Activated B cell treated with CpG ODN at 0.5 μM for 24 hours (primary cell): ENCODE measurements at places on chromosomes 1 and 21.

GRCh38 chr1:7294636-7295035 lies 476.5 kb upstream of the VAMP3 start:
- no peak for DNase-seq

DNA sequence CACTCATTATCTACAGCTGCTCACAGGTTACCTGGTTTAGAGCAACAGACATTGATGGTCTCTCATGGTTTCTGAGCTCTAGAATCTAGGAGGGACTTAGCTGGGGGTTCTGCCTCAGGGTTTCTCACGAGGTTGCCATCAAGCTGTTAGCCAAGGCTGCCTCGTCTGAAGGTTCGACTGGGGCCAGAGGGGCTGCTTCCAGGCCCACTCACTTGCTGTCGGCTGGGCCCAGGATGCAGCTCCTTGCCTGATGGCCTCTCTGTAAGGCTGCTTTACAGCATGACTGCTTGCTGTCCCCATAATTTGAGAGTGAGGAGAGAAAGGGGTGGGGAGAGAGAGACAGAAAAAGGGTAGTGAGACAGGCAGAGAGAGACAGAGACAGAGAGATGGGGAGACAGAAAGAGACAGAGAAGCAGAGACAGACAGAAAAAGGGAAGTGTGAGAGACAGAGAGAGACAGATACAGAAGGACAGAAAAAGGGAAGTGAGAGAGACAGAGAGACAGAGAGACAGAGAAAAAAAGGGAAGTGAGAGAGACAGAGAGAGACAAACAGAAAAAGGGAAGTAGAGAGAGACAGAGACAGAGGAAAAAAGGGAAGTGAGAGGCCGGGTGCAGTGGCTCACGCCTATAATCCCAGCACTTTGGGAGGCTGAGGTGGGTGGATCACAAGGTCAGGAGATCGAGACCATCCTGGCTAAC lies 106.8 kb upstream of the C1orf174 start:
- DNase-seq = no peak

GRCh38 chr1:3718764-3719163 lies 33.5 kb upstream of the CCDC27 start:
- no peak for DNase-seq

DNA sequence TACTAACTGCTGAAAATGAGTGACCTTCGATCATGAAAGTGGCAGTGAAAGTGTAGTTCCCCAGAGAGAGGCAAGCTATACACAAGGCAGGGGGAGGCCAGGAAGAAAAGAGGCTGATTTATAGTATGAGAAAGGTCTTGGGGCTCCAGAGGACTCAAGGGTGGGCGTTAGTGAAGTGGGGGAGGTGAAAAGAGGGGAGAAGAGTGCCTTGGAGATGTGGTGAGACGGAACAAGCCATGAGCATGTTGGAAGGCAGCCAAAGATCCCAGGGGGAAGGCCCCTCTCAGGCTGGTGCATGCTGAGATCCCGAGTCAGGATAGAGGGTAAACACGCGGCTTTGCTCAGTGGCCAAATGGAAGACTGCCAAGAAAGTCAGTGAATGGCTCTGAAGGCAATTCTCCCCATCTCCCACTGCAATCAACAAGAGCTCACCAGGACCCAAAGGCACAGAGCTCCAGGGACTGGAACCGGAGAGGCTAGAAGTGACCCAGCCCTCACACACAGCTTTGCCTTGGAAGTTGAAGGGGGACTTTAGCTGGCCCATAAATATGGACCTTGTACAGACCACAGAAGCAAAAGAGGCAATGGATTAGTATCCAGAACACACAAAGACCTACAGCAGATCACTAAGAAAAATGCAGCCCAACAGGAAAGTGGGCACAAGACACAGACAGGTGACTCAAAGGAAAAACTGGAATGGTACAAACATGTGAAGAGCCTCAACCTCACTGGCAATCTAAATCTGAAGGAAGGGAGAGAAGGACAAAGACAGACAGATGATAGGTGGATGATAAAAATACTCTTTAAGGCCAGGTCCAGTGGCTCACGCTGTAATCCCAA lies 49.6 kb downstream of the HSF2BP start:
- DNase-seq = no peak

GRCh38 chr1:220990427-220991339 lies 111.4 kb downstream of the HLX start:
- no peak for DNase-seq

DNA sequence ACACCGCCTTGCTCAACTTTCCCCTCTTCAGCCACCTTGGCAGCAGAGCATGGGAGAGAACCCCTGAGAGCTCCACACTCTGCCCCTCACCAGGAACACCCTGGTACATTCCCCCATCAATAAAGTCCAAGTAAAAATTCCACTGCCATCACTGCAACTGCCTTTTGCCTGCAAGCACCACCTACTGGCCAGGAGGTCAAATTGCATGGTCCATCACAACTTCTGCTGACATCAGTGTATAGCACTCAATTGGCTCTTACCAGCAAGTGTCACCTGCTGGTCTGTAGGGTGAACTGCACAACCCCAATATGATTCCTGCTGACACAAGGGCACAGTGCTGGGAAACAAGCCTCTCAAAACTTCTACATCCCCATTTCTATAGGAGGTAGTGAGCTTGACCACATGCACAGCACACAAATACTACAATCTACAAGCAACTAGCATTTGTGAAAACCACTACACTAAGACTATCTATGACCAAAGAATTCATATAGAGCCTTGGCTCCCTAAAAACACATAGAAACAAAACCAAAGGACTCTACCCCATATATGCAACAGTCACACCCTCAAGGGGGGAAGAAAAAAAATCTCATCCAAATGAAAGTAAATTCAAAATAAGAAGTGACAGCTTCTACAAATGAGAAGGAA lies 69.2 kb downstream of the FASLG start:
- no peak for DNase-seq

GRCh38 chr21:42676808-42677207 lies 23.4 kb downstream of the PDE9A start:
- DNase-seq = no peak

DNA sequence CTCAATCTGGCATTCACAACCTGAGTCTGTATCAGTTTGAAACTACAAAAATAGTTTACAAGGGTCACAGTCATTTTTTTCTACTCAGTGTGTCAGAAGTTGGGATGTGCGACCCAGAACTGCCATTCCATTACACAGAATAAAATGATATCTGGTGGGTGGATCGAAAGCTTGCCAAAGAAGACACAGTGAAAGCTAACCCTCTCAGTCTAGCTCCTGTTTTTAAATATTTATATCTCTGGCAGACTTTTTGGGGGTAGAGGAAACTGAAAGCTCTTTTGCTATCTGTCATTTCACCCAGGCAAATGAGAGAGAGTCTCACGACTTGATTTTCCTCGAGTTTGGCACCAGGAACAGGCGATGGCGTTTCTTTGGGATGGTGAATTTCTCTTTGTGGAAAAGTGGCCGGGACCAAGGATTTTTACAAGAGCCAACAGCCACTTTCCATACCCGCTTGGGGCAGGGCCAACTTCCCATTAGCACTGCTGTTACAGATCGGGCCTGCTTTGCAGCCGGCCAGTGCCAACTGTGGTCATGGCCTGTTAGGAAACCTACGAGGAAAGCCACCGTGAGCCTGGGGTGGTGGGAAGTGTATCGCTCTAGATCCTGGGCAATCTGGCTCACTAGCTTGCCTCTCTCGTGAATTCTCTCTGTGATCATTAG lies 185.5 kb upstream of the NFIA start:
- no peak for DNase-seq

DNA sequence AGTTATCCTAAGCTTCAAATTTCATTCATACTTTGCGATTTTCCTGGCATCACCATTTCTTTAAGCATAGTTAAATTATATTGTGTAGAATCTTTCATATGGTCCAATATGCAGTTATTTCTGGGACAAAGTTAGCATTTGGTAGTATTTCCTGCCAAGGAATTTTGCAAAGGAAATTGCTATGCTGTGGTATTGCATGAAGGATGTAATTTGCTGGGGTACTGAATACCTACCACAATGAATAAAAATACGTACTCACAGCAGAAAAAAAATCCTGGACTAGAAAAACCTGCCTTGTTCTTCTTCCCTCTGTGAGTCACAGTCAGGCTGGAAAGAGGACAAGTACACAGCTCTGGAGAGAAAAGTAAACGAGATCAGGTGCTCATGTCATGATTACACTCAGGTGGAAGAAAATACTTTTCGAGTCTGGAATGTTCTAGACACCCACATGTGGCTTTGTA lies 241.2 kb downstream of the PTBP2 start:
- DNase-seq = no peak

GRCh38 chr1:200079232-200079940 lies 51.9 kb downstream of the NR5A2 start:
- no peak for DNase-seq

DNA sequence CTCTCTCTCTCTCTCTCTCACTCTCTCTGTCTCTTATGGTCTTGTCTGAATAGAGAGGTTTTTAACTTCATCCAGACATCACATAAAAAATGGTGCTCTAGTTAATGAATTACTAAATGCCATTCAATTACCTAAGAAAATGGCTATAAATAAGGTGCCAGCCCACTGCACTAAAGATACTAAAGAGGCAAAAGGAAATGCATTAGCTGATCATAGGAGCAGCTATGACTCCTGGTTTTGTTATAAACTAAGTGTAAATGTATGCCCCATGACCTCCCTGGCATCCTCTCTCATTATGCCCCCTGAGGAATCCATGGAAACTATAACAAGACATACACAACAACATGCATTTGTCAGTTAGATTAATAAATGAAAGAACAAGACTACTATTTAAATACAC lies 57.5 kb upstream of the PDC start:
- DNase-seq = no peak

- DNase-seq = no peak
Measured at GRCh38 chr1:30597711-30598110, 125.7 kb downstream of the MATN1 start.

- no peak for DNase-seq
Measured at GRCh38 chr1:91487469-91487868, 13.2 kb upstream of the CDC7 start.

DNA sequence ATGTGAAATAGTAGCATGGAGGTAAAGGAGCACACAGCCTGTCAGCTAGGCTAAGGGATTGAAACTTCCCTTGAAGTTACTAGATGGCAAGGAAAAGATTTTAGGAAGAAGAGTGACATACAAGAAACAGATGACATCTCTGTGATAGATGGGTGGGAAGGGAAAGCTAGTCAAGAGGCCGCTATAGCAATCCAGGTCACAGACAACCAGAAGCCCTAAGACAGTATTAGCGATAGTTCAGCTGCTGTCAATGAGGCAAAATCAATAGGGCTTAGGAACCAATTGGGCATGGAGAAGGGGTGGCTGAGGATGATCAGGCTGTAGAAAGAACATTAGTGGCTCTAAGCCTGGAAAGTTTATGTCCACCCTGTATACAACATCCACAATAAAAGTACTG lies 111.1 kb downstream of the GLUL start:
- DNase-seq = no peak

DNA sequence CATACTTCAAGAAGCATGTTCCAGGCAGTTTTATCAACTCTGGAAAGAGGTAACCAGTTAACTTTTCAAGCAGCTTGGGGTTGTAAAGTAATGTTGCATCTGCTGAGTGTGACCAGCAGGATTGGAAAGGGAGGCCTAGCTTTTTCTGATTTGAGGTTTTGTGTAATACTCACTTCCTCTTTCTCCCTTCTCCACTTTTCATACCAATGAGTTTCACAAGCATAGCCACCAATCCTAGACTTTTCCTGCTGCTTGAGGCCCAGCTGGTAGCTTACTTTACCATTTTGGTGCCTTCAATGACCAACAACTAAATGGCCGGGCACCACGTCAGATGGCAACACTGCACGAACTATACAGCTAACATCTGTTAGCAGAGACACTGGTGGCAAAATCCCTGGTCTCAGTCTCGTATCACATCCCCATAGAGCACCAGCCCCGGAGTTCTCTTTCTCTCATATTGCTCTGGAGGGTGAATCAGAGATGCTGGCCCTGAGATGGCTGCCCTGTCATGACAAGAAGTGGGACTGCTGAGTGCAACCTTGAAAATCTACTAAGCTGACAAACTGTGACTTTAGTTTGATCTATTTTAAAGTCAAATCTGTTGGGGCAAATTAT lies 14.8 kb upstream of the GPR88 start:
- DNase-seq = no peak

- DNase-seq = no peak
Measured at GRCh38 chr1:192943108-192943507, 116.1 kb downstream of the UCHL5 start.

DNA sequence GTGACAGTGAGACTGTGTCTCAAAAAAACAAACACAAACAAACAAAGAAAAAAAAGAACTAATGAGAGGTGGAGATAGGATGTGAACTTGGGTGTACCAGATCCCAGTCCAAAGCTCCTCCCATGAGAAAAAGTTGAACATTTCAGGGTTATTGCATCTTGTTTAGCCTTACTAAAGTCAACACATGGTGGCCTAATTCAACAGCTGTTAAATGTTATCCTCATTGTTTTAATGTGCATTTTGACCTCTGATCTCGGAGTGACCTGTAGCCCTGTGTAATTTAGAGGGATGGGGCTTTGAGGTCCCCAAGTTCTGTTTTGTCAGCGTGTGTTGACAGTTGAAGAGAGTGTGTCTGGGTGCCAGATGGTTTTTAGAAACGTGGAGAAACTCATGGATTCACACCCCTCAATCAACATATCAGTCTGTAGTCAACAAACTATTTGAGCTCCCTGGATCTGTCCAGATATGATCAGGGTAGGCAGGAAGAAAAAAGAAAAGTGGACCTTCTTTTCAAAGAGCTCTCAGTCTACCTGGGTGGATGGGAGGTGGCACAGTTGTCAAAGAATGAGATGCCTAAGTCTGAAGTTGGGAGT lies 34.7 kb downstream of the PTPRU start:
- DNase-seq = no peak

GRCh38 chr1:175463853-175464252 lies 271.3 kb upstream of the KIAA0040 start:
- DNase-seq = no peak

DNA sequence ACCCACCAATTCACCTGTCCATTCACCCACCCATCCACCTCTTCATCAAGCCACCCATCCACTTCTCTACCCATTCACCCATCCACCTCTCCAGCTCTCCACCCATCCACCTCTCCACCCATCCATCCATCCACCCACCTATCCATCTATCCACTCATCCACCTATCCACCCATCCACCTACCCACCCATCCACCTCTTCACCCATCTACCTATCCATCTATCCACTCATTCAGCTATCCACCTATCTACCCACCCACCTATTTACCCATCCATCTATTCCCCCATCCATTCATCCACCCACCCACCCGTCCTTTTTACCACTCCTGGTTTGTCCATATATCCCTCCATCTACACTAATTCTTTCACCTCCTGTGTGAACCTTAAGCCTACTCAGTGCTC lies 105.7 kb downstream of the ACTL8 start:
- DNase-seq = no peak

- no peak for DNase-seq
Measured at GRCh38 chr1:22179197-22179803, 36.4 kb upstream of the WNT4 start.
